ENCODE measurements at places on chromosomes 3 and 15. TPM values are rescaled to one million over a fixed set of nuclear protein-coding genes. Genes with fewer than 3 reads are reported as not detected.

DNA sequence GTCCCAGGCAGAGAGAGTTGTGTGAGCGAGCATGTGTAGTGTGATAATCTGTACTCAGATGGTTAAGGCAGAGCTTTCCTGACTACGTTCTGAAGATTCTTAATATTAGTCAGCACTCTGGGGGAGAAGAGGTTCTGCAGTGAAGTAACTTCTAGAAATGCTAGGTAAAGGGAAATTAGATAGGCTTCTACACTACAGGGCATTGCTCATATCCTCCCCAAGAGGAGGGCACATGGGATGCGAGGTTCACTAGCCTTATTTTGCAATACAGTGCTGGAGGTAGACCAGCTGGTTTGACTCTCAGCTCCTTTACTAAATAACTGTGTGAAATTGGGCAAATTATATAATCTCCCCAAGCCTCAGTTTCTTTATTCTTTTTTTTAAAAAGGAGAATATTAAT is 300.3 kb upstream of the PDZRN3 start:
- DNase-seq: no peak

DNA sequence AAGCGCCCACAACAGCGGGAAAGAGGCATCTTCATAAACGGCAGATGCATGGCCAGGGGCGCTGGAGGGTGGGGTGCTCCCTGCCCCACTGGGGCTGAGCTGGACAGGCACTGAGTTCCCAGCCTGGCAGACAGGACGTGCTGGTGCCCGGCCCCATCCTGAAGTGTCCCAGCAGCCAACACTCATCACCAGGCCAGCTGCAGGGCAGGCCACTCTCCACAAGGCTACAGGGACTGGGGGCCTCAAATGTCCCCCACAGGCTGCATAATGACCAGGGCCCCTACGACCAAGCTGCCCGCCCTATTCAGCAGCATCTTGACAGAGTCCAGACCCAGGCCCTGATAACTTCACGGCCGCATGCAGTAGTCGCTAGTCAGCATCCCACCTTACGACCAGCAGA is 124.1 kb upstream of the IQSEC1 start:
- DNase-seq: no peak

GRCh38 chr15:93583552-93583951 is 494.5 kb upstream of the RGMA start:
- DNase-seq: no peak

GRCh38 chr3:187743195-187744141 is 1.8 kb downstream of the BCL6 start:
- peak; percentile 72 for DNase-seq

- DNase-seq: no peak
Observed at GRCh38 chr15:36550650-36551049, 28.8 kb upstream of the CDIN1 start.

- no peak for DNase-seq
Observed at GRCh38 chr15:53305101-53305500, 454.4 kb downstream of the WDR72 start.

DNA sequence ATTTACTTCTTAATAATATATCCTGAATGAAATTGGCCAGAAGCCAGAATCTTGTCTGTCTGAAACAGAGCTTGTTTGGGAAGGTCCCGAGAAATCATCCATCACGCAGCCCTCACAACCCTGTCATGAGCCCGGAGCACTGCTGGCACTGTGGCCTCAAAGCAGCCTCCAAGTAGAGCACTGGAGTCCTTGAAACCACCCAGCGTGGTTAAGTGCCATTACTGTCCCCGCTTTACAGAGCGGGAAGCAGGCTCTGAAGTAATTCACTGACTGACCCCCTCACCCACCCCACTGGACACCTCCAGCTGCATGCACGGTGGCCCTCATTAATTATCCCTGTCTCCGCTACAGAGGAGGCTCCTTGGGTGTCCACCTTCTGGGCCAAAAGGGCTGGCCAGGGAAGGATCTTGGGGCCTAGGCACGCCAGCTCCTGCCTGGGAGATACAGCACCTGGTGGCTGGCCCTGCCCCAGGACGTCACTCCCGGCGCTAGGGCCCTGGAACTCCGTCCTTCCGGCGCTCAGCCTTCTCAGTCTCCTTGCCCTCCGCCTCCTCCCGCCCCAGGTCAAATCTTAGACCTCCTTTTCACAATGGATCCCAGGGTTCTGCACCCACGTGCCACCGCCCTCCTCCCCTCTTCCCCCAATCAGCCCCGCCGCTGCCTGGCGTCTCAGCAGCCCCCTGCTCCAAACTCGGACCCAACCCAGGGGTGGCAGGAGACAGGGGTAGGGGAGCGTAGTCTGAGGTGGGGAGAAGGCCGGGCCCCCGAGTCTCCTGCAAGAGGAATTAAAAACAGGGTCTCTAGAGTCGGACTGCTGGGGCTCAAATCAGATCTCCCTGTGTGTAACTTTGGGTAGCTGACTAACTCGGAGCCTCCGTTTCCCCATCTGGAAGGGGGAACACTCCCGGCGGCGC is 1.1 kb downstream of the TKT start:
- peak; percentile 75 for DNase-seq

GRCh38 chr3:78204977-78205376 is 1165.1 kb downstream of the ROBO2 start:
- DNase-seq: peak; percentile 6

The NT5DC2 gene
- 92.7 TPM for polyA plus RNA-seq

The GP5 gene
- not detected for polyA plus RNA-seq

The CYP1A2 gene
- polyA plus RNA-seq: not detected

The VEPH1 gene
- polyA plus RNA-seq: not detected

The FRMD5 gene
- 13.3 TPM for polyA plus RNA-seq

The MOBP gene
- not detected for polyA plus RNA-seq

The PARP9 gene
- polyA plus RNA-seq: 8.2 TPM

All from heart left ventricle (tissue), 16 donors.